Stimulated activated CD4-positive, alpha-beta T cell treated with anti-CD3 and anti-CD28 coated beads, Interleukin-1b, Interleukin-23, amount 100 ng/mL, for 48 hours (primary cell): ENCODE measurements at places on chromosomes 7 and 10.

DNA sequence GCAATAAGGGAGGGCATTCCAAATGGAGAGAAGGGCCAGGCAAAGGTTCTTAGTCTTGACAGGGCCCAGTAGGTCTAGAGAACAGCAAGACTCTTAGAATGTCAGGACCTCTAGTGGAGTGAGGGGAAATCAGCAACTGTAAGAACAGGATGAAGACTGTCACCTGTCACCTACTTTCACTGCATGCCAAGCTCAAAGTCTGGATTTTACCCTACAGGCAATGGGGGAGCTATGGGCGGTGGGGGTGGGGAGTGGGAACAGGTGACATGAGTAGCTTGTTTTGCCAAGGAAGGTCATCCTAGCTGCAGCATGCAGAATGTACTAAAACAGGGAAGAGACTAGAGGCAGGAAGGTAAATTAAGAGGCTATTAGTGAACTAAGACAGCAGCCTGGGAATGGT, 18.3 kb downstream of the GOT1 start:
- no peak for DNase-seq

DNA sequence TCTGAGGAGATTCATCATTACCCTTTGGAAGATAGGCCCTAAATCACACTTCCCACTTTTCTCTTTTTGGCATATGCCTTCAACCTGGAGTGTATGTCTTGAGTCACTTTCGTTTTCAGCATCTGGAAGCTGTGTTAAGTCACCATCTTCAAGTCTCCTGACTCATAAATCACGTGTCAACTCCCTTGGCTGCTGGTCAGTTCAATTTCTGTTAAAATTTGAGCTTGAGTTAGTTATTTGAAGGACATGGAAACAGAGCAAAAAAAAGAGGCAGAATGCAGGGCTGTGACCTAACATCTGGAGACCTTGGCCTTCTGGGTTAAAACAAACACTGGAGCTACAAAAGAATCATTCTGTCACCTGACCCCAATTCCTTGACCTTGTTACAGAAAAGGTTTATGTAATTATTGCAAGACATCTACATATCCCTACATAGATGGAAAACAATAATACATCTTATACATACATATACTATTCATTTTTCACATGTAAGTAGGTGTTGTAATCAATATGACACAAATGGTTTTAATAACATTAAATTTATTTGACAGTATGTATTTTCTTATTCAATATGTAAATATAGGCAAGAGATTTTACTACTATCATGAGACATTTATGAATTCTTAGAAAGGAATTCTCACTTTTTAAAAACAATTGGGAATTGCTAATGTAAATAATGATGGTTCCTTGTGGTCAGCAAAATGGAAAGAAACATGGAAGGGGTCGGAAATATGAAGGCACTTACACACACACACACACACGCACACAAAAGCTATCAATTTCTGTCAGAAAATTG, 169.7 kb upstream of the PHYHIPL start:
- no peak for DNase-seq

GRCh38 chr10:74012480-74012879, 14.6 kb downstream of the VCL start:
- no peak for DNase-seq

DNA sequence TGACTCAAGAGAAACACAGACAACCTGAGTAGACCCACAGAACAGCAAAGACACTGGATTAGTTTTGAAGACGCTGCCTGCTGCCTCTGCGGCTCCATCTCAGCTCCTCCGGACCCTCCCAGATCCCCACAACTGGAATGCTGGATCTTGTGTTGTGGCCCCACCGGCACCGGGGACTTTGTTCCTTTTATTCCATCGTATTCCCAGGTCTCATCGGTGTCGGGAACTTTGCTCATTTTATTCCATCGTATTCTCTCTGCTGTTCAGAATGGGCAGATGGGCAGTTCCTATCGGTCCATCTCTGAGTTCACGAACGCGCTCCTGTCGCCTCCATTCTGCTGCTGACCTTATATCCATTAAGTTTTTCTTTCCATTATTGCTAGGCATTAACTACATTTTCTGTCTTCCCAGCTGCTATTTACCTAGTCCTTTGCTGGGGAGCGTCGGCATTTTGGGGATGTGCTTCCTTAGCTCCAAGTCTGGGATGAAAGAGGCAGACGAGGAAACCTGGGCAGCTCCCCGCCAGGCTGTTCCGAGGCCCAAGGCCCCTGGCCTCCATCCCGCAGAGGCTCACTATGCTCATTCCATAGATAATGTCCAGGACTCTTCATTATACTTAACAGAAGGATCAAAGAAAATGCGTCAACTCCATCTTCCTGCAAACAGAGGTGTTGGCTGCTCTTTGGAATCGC, 192.4 kb downstream of the MAD1L1 start:
- DNase-seq: no peak

- no peak for DNase-seq
These were observed 1.9 kb downstream of the TET1 start for GRCh38 chr10:68561865-68562649.

DNA sequence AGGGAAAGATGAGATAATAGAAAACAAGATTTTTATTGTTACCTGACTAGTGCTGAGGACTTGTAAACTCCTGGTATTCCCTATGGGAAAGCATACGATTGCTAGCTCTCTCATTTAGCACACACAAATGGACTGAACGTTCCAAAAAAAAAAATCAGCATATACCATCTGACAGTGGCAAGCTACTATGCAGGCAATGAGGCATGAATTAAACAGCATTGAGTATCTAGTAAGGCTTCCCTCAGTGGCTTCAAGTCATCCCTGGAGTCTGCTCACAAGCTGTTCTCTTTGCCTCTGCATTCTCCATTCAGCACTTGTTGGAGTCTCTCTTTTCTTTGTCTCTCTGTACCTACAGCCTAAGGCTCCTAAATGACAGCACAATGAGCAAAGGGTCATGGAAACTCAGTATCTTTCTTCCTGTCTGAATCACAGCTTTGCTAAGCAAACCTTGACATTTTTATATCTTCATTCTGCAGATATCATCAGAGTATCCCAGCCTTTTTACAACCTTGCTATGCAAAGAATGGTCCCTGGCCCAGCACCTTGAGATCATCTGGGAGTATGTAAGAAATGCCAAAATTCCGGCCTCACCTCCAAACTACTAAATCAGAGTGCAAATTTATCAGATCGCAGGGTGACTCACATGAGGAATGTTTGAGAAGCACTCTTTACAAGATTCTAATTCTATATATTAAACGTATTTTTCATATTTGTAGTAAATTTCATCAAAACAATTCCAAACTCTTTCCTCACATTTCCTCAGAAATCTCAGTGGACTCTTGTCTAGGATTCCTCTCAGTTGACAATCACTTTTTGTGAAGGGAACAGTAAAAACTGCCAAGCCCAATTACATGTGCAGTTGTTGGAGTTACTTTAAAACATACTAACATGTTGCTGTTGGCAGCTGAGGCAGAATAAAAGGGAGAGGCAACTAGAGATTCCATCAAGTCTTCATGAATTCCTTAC, 10.8 kb upstream of the LIPA start:
- no peak for DNase-seq

DNA sequence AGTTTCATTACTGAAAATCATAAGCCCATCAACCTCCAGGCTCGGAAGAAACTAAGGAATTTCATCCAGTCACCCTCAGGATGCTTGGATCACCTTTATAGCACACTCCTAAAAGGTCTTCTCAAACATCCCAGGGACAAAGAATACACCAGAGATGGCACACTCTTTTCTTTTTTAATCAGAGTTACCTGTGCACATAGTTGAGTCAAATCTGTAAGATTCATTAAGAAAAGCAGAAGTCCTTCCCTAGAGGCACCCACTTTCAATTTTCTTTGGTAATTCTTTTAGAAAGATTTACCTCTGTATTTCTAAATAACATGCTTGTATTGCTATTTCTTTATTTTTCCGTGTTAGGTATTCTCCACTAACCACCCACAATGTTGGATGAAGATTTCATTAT, 50.6 kb upstream of the IL6 start:
- no peak for DNase-seq

- no peak for DNase-seq
These were observed 132.6 kb downstream of the SEMA3D start for GRCh38 chr7:85054306-85054705.

DNA sequence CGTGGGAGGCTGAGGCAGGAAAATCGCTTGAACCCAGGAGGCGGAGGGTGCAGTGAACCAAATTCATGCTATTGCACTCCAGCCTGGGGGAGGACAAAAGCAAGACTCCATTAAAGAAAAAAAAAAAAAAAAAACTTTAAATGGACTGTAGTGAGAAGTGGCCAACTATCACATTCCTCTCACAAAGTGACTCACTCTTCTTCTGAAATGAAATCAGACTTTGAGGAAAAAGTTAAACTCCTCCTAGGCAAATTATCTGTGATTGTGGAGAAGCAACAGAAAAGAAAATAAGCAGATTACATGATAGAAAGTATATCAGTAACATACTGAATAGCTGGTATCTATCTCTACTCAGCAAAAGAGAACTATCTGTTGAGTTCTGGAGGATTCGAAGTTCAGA, 234.3 kb upstream of the PHF14 start:
- no peak for DNase-seq

GRCh38 chr10:2256241-2256640, 518.9 kb upstream of the ADARB2 start:
- no peak for DNase-seq

DNA sequence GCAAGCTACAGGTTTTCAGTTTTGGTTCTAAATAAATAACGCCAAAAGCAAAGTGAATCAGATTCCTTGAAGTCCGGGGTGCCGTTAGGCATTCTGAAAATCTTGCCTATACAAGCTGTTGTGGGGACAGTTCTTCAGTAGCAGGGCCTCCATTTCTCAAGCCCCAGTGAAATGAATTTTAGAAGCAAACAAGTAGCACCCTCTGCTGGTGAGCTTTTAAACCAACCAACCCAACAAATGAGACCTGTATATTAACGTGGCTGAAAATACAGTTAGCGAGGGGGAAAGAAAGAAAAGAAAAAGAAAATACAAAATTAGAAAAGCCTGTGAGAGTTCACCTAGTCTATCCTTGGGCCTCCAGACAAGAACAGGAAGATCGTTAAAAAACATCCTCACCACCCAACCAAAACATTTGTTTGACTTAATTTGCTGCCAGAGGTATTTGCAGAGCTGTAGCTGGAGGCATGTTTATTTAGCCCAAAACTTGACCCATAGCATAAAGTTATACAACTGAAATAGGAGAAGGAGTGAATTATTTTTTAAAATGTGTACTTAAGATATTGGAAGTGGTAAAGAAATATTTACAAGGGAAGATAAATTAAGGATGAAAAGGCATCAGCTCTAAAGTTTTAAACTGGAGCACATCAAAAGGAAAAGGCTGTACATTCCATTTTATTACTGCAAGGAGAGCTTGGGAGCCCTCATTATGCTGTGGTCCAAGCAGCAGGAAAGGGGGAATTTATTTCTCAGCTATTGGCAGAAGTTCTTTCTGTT, 98.9 kb downstream of the DYNC1I1 start:
- no peak for DNase-seq

- DNase-seq: no peak
These were observed 351.9 kb upstream of the LRGUK start for GRCh38 chr7:133775201-133775600.
